Retinal pigment epithelial cell (primary cell): ENCODE measurements at places on chromosomes 16 and 17.

- no peak for DNase-seq
Observed at GRCh38 chr16:85649411-85650134, 36.5 kb downstream of the GSE1 start.

DNA sequence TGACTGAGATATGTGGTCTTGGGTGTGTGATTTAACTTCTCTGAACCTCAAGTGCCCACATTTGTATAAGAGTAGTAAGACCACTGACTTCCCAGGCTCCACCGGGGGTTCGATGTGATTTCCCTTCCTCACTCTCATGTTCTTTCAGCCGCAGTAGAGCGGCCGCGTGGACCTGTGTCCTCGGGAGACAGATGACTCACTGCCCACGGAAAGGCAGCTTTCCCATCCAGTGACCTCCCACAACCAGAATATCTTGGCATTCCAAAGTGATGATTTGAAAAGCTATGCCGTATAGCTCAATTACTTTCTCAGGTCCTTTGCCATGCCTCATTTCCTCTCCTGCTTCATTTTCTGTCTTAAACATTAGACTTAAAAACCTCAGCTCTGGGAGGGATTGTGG lies 73.6 kb downstream of the IL21R start:
- DNase-seq, result peak; percentile 60

DNA sequence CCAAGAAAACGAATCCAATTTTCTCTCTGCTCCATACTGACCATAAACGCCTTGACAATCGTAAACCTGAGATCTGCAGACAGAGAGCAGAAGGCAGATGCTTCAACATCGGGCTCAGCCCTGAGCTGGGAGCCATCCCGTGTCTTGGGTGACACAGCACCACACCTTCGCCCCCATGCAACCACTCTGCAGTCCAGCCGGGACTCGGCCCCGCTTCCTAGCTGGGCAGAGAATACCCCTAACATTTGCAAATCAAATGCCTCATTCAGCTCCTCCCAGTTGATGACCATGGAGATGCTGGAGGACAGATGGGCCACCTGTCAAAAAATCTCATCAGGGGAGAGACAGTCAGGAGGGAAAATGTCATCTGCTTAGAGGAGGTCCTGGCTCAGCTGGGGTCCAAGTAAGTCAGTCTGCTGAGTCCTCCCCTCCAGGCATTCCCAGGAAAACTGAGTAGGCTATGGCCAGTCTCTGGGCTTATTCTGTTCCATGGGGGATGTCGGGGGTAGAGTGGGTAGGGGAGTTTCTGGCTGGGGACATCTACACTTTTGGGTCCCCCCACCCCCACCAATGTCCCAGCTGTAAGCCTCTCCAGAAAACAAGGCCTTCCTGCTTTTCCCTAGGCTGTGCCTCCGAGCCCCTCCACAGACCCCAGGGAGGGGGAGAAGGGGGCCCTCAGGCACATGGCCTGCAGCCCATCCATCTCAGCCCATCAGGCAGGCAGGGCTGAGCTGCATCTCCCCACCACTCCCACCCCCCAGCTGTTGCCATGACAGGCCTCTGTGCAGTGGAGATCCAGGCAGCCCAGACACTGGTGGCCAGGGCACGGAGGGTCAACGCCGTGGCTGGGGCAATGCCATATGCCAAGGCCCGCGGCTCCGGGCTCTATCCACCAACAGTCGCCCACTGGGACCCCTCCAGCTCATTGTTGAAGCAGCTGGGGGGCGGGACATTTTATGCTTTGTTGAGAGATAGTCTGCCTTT lies 158.6 kb downstream of the AXIN2 start:
- DNase-seq, result no peak

GRCh38 chr16:89853306-89853993 lies 19.9 kb upstream of the TCF25 start:
- DNase-seq, result no peak

- no peak for DNase-seq
Observed at GRCh38 chr16:2854700-2855309, 3.2 kb downstream of the PRSS22 start.

- DNase-seq, result no peak
Observed at GRCh38 chr16:46785076-46785845, 37.1 kb upstream of the MYLK3 start.

DNA sequence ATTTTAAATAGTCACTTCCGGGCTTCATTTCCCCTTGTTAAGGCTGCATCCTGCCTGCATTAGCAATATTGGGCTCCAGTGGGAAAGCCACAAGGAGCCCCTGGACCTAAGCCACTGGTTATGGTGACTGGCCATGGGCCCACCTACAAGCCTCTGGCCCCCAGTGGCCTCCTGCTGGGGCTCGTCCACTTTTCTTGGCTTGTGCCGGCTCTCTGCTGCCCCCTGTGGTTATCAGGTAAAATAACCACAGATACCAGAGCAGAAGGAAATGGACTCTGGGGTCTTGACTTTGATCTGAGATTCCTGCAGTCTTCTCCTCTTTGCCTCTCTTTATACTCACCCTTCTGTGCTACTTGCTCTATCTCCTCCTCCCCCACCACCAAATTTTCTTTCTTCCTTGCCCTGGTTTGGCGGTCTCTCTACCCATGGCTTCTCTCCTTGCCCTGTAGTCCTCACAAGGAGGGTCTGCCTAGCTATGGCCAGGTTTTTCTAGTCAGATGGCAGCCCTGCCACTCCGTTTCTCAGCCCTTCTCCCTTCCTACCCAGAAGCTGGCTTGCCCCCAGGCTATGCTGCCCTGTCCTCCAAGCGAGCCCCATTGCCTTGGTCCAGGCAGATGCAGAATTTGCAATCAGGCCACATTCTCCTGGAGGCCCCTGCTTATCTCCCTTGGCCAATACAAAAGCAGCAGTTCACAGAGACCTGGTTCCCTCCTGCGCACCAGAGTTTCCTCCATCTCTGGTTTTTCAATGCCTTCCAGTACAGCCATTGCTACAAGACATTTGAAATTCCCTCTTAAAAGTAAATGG lies 82.9 kb upstream of the RCVRN start:
- no peak for DNase-seq

DNA sequence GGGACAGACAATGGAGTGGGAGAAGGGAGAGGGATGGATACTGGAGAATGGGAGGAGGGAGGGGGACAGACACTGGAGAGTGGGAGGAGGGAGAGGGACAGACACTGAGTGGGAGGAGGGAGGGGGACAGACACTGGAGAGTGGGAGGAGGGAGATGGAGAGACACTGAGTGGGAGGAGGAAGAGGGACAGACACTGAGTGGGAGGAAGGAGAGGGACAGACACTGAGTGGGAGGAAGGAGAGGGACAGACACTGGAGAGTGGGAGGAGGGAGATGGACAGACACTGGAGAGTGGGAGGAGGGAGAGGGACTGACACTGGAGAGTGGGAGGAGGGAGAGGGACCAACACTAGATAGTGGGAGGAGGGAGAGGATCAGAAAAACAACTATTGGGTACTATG lies 426.7 kb upstream of the PMFBP1 start:
- DNase-seq, result no peak

DNA sequence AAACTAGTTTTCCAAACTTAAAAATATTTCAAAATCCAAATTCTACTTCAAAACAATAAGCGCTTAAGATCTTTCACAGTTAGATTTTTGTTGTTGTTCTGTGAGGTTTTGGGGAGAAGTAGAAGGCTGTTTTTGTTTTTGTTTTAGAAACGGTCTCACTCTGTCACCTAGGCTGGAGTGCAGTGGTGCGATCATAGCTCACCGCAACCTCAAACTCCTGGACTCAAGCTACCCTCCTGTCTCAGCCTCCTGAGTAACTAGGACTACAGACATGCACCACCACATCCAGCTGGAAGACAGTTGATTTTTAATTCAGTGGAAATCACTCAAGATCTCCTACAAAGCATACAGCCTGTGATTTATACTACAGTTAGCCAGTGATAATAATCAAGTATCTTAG lies 2.7 kb downstream of the SHCBP1 start:
- no peak for DNase-seq

GRCh38 chr16:78096386-78096785 lies 3.1 kb upstream of the WWOX start:
- DNase-seq, result no peak

DNA sequence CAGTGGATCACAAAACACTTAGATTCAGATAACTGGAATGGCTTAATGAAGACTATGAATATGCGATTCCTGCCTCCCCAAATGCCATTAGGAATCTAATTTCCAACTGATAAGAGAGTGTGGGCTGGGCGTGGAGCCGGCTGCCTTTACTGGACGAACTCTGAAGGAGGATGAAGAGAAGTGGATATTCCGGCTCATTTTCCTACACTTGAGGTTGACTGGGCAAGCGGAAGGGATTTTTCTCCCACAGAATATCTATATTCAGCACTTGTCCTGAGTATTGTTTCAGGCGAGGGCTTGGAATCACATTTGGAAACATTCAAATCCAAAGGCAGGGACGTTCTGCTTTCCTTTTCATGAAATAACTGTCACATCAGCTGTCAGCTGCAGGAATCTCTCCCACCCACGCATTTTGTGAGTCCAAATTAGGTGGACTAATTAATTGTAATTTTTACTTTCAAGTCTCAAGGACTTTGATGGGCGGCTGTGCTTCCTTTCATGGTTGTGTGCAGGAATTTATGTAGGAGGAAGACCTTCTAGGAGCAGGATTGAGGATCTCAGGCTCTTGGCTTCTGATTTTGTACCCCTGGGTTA lies 138.5 kb downstream of the PITPNC1 start:
- no peak for DNase-seq

- no peak for DNase-seq
Observed at GRCh38 chr17:28368306-28368831, 1.7 kb downstream of the VTN start.
